ENCODE measurements at places on chromosomes 5 and 9.

DNA sequence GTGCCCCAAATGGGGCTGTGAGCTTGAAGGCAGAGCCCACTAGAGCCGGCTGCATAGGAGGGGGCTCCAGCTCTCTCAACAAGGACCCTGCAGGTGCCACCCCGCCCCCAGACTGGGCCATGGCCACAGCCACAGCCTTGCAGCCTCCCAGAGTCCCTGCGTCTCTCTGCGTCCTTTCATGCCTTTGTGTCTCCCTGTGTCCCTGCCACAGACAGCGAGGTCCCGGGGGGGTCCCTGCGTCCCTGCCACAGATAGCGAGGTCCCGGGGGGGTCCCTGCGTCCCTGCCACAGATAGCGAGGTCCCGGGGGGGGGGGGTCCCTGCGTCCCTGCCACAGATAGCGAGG lies 6.3 kb downstream of the NOXA1 start:
- no peak for DNase-seq

DNA sequence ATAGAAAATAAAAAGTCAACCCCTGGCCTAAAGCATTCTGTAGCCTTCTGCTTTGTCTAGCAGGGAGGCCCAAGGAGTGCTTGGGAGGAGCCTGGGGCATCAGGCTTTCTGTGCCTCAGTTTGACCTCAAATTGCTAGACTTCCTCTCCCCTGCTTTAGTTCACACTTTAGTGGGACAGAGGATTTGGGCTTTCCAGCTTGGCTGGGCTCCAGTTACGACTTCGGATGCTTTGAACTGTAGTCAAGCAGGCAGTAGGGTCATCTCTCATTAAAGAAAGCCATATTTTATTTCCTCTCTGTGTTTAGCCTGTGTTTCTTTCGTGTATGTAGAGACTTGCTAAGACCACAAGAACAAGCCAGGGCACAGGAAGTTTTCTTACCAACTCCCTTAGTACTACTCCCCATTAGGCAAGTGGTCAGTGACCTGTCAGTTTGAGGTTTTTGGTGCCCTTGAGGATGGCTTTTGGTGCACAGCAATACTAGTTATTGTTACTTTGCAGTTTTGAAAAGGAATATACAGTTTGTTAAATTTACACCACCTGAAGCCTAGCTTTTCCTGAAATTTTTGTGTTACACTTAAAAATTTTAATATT lies 334.7 kb downstream of the NDUFS4 start:
- DNase-seq, result no peak

GRCh38 chr5:171268700-171269620 lies 40.1 kb upstream of the TLX3 start:
- no peak for DNase-seq

GRCh38 chr5:173869316-173869715 lies 18.8 kb upstream of the CPEB4 start:
- DNase-seq, result no peak

GRCh38 chr9:37035648-37036370 lies 1.7 kb upstream of the PAX5 start:
- DNase-seq, result no peak

DNA sequence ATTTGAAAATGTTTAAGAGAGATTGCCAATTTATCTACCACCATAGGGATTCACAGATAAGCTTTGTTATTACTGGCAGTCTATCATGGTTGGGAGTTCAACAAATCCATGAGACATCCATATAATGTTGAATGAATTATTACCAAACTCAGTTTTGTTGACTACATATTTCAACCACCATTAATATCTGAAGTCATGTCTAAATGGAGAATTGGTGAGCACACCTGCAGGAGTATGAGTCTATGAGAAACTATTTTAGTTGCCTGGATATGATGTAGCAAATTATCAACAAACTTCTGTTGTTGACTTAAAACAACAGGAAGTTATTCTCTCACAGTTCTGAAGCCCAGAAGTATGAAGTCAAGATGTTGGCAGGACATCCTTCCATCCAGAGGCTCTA lies 126.8 kb upstream of the FBXL7 start:
- no peak for DNase-seq

DNA sequence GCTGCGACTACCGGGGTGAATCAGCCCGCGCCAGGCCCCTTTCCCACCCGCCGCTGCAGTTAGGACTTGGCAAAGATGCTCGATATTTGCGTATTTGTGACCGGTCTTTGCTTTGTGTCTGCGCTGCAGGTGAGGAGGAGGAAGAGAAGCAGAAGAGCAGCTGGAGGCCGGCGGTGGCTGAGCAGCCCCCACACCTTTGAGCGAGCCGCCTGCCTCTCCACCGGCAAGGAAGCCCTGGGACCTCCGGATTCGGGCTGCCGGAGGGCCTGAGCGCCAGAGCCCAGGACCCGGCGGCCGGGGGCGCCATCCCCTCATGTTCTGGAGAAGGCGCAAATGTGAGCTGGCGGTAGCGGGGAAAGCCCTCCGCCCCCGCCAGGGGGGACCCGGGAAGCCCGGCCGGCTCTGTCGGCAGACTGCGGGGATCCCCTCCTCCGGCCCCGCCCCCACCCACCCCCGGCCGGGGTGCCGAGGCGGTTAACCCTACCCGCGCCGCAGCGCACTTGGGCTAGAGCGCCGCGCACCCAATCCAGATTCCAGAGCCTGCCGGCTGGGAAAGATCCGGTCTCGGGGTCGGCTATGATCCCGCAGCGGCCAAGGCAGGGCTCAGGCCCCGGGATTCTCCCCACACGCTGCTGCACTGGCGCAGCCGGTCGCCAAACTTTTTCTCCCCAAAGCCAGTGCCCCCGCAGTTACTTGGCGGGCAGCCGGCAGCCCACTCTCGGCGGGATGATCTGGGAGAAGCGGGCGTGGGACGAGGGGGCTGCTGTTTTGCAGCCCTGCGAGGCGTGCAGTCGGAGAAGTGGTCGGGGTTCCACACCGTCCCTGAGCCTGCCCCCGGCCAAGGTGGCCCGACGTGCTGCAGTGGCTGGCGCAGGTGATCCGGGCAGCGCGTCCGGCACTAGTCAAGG lies 800 bp upstream of the KCNN2 start:
- DNase-seq, result no peak

DNA sequence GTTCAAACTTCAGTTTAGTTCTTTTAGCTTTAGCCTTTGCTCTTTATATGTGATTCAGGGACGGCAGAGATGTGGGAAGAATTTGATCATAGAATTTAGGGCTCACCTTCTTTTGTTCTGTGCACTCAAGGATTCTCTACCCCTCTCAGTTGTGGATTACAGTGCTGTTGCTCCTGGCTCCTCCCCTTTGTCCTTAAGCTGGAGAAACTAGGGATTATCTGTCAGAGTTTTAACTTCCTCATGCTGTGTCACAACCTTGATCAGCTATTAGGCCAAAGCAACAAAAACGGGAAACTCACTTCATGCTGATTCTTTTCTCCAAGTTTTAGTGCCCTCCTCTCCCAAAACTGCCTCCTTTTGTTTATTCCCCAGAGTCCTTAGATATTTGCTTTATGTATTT lies 13.0 kb upstream of the PCDHAC2 start:
- no peak for DNase-seq

DNA sequence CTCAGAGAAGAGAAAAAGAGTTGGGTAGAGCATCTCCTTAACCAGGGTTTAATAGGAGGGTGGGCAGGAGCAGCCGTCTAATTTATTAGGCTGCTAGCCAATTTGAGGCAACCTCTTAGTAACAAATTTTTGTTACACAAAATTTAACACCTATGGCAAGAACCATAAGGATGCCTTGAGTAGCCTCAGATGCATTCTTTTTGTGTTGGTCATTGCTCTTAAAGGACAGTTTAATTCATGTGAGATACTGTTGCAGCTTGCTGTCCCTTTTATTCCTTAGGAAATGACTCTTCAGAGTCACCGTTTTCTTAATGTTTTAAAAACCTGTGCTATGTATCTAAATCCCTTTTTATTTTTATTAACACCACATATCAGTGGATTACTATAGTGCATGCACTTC lies 255.1 kb downstream of the MAST4 start:
- no peak for DNase-seq

- DNase-seq, result no peak
Measured at GRCh38 chr5:125501396-125501795, 755.0 kb upstream of the ZNF608 start.

GRCh38 chr9:19223724-19224123 lies 6.8 kb upstream of the DENND4C start:
- DNase-seq, result no peak

DNA sequence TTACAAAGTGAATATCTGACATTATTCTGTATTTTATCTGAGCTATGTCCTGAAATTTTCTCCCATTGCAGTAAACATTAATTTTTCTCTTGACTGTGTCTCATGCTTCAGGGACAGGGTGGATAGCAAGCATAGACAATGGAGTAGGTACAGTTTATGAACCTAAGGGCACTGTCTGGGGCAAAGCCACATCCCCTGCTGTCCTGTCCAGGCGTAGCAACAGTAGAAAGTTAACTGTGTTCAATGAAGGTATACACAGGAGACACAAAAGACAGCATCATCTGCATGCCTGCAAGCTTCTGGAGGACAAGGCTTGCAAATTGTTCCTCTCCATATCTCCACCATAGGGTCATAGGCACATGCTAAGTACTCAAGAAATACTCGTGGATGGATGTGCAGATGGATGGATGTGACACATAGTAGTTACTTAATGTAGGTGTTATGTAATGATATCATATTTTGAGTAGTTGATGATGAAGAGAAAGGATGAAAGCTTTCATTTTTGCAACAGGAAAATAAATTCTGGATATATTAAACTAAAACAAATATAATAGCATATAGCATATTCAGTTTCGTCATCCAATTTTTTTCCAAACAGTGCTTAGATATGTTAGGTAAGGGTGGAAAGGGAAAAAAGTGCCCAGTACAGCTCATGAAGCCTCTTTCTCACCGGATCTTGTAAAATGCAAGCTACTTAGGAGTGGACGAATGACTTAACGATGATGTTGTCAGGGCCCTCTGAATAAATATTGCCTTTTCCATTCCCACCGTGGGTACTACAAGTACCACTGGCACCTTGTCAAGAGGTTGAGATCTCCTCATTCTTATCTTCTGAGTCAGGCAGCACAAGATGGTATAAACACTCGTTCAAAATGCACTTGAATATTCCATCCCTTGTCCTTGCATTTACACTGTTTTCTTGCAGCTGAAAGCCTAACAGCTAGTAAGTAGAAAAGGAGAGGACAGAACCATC lies 19.9 kb upstream of the ZSWIM6 start:
- DNase-seq, result no peak

DNA sequence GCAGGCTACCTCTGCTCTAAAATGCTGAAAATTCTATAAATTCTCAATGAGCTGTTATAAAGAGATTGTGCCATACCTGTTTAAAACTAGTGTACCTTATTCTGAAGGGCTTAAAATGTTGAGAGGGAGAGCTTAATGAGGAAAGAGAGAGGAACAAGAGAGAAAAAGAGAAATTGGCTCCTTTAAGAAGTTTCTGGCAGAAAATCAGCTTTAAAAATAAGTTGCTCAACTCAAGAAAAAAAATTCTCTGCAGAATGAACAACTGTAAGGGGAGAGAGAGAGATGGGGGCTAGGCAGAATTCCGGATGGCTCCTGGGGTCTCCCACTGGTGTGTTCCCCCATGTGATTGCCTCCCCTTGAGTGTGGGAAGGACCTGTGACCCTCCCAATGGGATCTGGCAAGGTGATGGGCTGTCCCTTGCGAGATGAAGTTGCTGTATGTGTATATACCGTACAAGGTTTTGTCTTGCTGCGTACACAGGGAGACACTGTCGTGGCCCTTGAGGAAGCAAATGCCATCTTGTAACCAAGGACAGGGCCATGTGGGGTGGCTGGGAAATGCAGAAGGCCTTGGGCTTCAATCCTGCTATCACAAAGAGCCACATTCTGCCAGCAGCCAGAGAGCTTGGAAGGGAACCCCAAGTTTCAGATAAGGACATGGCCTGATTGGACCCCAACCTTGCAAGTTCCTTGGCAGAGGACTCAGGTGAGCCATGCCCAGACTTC lies 64.3 kb upstream of the S1PR3 start:
- DNase-seq, result no peak

DNA sequence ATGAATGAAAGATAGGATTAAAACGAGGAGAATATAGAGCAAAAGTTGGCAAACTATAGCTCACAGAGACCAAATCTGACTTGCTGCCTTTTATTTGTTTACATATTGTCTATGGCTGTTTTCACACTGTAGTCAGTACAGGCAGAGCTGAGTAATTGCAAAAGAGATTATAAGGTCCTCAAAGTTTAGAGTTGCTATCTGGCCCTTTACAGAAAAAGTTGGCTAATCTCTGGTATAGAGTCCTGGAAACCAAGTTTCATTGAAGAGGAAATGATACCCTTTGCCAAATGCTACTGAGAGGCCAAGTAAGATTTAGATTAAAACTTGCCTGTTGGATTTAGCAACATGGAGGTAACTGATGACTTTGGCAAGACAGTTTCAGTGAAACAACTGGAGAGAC lies 36.0 kb downstream of the LYRM7 start:
- no peak for DNase-seq

- DNase-seq, result no peak
Measured at GRCh38 chr9:82969291-82969690, 93.7 kb downstream of the RASEF start.

DNA sequence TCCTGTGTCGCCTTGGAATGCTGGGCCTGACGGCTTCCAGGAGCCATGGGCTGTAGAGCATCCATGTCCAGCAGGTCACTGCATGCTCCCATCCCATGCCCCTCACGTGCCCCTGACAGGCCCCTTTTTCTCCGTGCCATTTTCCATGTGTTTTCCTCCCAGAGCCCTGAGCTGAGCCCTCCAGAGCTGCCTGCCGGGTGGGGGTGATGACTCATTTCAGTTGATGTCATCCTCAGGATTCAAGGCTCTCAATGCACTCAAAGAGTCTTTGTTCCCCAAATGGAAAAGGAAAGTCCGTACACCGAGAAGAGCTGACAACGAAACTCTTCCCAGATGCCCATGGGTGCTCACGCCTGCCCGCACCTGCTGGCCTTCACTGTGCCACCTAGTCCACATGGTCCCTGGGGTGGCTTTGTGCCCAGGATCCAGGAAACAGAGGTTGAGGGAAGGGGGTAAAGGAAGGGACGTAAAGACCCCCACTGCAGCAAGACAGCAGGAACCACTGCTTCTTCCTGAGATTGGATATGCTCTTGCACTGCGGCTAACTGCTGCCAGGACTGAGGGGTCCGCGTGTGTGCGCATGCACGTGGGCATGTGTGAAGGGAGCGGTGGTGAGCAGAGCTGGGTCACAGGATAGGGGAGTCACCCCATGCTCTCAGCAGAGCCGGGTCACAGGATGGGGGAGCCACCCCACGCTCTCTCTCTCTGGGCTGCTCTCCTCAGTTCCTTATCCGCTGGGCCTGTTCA lies 27.6 kb downstream of the COL15A1 start:
- no peak for DNase-seq

DNA sequence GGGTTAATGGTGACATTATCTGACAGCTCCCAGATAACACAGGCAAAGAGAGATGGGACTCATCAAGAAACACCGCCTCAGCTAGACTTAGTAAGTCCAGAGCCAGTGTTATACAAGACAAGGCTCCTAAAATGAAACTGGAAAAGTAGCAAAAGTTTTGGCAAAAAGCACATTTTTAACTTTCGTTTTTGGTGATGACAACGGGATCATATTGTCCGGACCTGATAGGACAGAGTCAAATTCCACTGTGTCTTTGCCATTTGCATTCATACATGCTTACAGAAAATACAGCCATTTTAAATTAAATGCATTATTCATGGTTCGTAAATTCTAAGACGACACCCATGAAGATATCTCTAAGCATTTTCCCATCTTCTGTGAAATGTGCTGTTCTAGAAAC lies 152.1 kb downstream of the CRB2 start:
- DNase-seq, result no peak
